Activated CD8-positive, alpha-beta memory T cell treated with anti-CD3 and anti-CD28 coated beads for 4 hours (primary cell): ENCODE measurements at places on chromosomes 6 and 20.

- DNase-seq: no peak
These were observed 36.6 kb downstream of the CITED2 start for GRCh38 chr6:139337830-139338229.

DNA sequence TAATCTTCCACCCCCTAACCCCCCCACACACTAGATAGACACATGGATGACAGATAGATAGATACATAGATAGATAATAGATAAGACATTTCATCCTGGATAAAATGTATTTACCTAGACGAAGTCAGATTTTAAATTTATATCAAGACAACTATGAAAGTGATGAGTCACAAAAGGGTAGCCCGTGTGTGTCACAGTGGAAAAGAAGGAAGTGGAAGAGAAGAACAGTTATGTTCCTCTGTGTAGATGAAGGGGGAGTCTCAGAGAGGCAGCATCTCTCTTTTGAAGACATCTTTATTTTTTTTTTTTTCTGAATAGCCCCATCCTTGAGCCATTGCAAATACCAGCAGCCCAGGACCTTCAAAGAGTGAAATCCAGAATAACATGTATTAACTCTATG is 121.7 kb upstream of the VGLL2 start:
- no peak for DNase-seq

DNA sequence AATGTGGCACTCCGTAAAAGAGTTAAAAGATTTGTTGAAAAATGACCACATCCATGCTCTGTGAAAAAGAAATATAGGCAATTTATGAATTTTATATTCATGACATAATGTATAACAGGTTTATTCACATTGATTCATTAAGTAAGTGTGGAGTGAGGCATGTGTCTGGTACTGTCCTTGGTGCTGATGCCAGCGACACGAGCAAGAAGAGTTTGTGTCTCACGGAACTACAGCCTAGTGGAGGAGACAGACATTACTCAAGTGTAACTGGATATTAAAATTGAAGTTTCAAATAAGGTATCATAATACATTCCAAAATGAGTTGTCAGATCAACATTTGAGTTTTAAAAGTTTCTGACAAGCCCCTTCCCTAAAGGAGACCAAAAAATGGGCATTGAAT is 158.2 kb upstream of the PRND start:
- no peak for DNase-seq

DNA sequence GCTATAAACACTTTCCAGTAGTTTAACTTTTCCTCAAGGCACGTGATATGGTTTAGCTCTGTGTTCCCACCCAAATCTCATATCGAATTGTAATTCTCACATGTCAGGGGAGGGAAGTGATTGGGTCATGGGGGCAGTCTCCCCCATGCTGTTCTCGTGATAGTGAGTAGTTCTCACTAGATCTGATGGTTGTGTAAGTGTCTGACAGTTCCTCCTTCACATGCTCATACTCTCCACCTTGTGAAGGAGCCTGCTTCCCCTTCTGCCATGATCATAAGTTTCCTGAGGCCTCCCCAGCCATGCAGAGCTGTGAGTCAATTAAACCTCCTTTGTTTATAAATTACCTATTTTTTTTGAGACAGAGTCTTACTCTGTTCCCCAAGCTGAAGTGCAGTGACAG is 127.9 kb downstream of the DTNBP1 start:
- DNase-seq: no peak

DNA sequence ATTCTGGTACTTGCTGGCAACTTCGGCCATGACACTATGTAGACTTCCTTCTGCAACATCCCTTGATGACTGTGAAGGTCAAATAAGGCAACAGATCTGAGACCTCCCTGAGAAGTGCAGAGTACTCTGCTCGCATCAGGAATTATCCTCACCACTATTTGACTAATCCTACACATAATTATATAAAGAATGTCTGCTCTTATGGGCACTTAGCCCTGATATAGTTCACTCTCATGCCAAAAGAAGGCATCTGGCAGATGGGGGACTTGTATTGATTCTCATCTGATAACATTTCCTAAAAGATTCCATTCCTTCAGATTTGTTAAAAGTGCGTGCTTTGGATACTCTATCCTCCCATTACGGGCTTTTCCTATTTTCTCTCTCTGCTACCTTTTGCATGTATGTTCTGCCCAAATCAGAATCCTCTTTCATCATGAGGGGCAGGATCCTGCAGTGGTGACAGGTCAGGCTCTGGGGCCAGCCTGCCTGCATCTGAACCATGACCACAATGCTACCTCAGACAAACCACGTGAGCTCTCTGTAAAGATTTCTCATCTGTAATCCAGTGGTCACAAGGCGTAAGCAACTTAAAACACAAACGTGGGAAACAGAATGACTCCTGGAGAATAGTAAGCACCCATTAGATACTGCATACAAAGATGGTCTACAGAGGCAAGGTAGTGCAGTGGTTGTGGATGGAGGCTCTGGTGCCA is 134.0 kb downstream of the GJA10 start:
- DNase-seq: no peak

GRCh38 chr6:9399916-9400315 is 964.6 kb upstream of the SLC35B3 start:
- no peak for DNase-seq

DNA sequence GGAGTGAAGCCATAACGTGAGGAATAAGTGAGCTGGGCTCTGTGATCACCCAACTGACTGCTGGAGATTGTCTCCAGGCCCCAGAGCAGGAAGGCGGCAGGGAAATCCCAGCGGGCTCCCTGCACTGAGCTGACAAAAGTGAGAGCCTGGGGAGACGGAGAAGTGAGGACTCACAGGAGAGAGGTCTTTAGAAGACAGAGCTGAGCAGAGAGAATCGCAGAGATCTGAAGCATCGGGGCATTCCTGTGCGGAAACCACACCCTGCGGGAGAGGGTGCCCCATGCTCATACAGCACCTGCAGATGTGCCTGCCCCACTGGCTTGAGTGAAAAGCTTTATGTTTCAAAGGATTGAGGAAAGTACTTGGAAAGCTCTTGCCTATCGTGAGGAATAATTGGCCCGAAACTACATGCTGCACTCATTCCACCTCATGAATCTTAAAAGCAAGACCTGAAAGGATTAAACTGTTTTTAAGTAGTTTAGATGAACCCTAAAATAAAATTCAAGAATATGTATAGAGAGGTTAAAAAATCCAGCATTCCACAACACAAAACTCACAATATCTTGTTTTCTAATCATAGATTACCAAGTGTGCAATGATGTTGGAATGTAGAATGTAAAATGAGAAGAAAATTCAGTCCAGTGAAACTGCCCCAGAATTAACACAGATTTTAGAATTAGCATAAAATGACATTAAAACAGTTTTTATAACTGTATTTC is 17.7 kb upstream of the THBS2 start:
- DNase-seq: no peak
